T-helper 1 cell (primary cell): ENCODE measurements at places on chromosomes 4 and X.
A peak's percentile ranks its signal among the peaks of the same experiment; 100 is the strongest.

DNA sequence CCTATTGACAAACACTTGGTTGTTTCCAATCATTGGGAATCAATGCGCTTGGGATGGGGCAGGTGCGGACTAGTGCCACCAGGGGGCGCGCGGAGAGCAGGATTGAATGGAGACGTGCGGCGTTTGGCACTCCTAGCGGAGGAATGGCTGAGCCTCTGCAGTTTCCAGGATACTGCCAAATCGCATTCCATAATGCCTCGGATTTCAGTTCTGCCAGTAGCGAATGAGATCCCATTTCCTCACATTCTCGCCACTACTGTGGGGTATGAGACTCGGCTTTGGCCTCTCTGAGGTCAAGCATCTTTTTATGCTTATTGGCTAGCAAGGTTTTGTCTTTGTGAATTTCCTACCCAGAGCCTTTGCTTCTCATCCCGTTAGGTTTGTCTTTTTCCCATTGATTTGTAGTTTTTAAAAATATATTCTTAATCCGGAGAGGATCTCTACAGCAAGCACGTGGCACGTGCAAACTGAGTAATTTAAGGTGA lies 28.7 kb downstream of the CLDN34 start:
- DNase-seq, result peak; percentile 77

- DNase-seq, result no peak
Measured at GRCh38 chr4:87502580-87503238, 26.5 kb downstream of the SPARCL1 start.

DNA sequence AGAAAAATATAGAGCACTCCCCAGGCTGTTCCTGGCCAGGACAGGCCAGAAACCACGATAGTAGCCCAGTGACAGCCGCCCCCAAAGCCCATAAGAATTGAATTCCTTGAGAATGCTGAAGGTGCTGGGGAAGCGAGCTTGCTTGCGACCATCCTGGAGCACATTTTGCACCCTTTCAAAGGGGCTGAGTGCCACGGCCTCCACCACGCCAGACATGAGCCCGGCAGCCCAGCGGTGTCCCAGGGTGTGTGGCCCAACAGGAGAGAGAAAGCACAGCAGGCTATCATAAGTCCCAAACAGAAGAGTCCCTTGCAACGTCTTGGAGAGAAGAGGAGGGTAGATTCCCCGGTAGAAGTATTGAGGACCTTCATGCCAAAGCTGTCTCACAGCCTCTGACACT lies 7.6 kb upstream of the ZCCHC18 start:
- DNase-seq, result no peak

GRCh38 chrX:123590842-123591486 lies 141.9 kb downstream of the THOC2 start:
- DNase-seq, result no peak

GRCh38 chr4:83125738-83126141 lies 11.2 kb upstream of the PLAC8 start:
- DNase-seq, result peak; percentile 44

DNA sequence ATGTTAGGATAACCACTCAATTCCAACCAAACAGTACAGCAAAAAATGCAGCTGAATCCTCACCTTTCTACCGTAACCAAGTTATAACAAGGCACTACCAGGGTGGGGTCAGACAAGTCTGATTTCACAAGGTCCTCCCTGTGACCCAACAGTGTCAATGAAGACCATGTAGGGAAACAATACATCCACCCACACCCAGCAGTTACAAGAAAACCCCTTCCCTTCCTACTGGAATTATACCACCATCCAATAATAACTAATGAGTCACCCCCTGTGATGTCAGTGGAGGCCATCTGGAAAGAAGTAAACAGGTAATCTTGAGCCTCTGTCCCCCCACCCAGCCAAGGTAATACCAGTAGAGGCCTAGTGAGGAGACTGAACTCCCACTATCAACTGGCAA lies 117.6 kb downstream of the FGF16 start:
- DNase-seq, result no peak

DNA sequence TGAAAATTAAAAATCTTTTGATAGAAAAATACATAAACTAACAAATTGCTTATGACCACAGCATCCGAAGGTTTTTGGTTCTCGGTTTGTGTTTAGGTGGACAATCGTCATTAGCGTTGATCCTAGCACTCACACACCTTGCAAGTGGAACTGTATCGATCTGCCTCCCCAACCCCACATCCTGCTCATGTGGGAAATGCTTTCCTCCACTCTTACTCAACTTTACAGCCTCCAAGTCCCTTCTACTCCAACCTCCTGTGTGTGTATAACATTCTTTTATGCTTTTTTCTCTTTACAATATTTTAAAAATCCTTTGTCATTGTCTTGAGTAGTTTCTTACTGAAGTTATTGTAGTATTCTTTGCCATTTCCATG lies 15.6 kb upstream of the TMEM131L start:
- no peak for DNase-seq

GRCh38 chr4:187158003-187158402 lies 434.3 kb upstream of the FAT1 start:
- no peak for DNase-seq

DNA sequence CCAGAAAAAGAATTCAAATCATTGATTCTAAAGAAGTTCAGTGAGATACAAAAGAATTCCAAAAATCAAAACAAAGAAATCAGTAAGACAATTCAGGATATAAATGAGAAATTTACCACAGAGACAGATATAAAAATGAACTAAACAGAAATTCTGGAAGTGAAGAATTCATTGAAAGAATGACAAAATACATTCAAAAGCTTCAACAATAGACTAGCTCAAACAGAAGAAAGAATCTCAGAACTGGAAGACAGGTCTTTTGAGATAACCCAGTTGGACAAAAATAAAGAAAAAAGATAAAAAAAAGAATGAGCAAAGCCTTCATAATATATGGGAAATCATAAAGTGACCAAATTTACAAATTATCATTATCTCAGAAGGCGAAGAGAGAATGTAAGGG lies 41.7 kb downstream of the CD99L2 start:
- DNase-seq, result no peak

DNA sequence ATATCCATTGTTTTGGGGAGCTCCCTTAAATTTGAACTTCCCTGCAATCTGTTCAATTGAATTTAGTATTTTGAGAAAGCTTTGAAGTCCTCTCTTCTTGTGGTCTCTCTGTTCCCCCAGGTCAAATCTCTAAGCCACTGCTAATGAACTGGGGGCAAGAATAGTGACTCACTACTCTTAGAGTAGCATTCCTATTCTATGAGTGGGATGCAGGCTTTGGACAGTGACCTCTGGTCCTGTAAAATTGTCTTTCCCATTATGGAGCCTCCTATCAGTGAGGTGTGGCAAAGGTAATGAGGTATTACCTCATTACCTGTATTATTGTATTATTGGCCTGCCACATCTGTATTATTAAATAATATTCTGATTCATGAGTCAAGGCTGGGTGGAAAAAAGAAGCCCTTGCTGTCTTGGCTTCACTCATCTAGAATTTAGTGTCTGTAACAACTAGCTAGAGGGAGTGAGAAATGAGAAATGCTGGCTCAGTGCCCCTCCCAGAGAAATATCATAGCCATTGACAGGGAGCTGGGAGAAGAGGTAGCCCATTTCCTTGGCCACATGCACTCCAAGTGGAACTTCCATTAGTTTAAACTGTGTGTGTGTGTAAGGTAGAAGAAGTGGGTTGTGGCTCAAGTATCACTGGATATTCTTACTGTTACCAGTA lies 393.9 kb upstream of the CTSO start:
- no peak for DNase-seq

GRCh38 chrX:147902270-147902669 lies 9.4 kb upstream of the FMR1 start:
- no peak for DNase-seq

DNA sequence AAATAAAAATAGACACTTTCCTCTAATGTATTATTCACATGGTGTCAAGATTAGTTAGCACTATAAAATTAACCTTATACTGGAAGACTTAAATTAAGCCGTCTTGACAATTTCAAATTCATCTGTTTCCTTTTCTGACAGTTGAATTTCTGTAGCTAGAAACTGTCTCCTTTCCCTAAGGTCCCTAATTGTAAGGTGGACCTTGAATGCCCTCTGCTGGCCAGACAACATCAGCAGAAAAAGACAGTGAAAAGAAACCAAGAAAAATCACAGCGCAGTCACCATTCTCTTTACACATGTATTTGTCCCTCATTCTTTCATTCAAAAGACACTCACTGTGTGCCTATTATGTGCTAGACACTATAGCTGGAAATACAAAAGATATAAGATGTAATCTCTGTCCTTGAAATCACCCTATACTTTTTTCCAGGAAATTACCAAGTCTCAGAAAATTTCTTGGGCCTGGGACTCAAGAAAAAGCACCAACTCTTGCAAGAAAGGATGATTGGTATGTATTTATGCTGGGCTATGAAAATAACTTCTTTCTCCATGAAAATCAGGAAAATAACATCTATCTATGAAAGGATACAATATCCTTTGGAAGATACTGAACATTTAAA lies 32.7 kb upstream of the AMBN start:
- peak; percentile 9 for DNase-seq

DNA sequence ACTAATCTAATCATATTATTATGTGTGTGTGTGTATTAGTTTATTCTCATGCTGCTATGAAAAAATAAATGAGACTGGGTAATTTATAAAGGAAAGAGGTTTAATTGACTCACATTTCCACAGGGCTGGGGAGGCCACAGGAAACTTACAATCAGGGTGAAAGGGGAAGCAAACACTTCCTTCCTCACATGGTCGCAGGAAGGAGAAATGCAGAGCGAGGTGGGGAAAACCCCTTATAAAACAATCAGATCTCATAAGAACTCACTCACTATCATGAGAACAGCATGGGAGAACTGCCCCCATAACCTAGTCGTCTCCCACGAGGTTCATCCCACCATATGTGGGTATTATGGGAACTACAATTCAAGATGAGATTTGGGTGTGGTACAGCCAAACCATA lies 190.9 kb upstream of the TAPT1 start:
- DNase-seq, result no peak

- DNase-seq, result no peak
Measured at GRCh38 chr4:128663325-128663724, 146.2 kb upstream of the JADE1 start.

GRCh38 chr4:52423967-52424366 lies 235.1 kb downstream of the USP46 start:
- DNase-seq, result no peak

GRCh38 chr4:114857831-114858230 lies 255.6 kb downstream of the NDST4 start:
- DNase-seq, result no peak

DNA sequence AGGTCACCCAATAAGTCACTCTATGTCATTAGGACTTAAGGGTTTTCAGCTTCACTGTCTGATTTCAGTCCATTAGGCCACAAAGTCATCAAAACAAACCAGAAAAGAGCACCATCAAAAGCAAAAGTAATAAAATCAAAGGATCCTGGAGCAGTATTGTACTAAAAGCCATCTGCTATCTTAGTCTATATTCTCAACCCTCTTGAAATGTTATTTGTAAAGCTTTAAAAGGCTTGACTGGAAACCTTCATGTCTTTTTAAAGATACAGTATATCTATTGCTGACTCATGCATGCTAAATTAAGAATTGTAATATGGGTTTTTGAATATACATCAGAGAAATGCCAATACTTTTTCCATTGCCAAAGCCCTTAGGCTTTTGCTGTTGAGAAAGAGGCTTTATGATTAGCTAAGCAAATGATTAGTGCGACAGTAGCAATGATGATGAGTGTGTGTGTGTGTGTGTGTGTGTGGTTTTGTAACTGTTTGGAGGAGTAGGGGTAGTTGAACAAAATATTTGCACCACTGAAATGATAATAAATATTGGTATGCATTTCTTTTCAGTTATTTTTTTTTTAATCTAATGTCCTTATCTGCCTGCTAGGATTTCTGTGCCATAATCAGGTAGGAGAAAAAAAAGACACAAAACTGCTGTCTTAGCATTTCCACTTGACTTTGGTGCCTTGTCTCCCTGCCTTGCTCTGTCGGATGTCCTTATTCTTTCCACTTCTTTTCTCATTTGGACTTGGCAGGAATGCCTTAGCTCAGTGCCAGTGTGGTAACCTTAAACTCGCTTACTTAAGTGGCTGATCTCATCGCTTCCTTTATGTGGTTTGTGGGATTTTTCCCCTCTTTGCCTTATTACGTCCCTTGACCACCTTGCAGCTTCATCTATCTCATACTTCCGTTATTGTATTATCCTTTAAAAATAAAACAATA lies 119.7 kb downstream of the PCDH7 start:
- no peak for DNase-seq

GRCh38 chrX:53000447-53001135 lies 42.3 kb upstream of the FAM156A start:
- no peak for DNase-seq

DNA sequence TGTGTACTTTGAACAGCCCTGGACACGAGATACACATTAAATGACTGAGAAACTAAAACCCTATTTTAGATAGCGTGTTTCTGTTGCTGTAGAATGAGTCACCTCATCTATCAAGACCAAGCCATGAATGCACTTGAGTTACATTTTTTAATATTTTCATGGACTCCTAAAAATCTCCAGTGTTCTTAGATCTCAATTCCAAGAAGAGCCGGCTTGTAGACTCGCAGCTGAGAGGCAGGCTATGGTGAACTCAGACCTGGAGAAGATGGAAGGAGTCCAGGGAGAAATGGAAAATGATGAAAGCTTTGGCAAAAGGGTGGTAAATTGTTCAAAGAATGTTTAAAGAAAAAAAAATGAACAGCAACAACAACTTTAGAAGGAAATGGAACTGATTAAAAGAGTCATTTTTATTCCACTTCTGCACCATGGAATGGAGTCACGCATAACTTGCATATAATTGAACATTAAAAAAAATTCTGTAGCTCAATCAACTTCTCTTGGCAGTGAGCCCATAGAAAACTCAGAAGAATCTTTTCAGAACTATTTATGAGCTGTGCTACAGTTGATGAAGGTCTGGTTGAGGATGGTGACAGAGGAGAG lies 129.8 kb downstream of the MXRA5 start:
- no peak for DNase-seq

GRCh38 chrX:119729408-119730201 lies 28.8 kb upstream of the SOWAHD start:
- DNase-seq, result peak; percentile 41

DNA sequence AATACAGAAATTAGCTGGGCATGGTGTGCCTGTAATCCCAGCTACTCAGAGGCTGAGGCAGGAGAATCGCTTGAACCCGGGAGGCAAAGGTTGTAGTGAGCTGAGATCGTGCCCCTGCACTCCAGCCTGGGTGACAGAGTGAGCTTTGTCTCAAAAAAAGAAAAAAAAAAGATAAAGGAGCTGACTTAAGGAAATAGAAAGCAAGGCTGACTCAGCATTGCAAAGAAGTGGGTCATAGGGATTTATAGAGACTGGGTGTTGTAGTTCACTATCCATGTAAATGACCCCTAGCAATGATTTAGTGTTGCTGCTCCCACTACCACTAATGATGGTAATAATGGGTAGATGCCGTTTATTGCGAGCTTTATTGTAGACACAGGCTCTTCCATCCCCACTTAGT lies 47.6 kb downstream of the ADD1 start:
- DNase-seq, result no peak

- no peak for DNase-seq
Measured at GRCh38 chr4:109675181-109675580, 28.1 kb downstream of the CASP6 start.

- DNase-seq, result no peak
Measured at GRCh38 chr4:113153529-113154101, 104.2 kb downstream of the ANK2 start.

GRCh38 chrX:11757719-11758399 lies at the start of gene MSL3:
MSL3 (plus strand) TSS chrX:11758237; CDS start chrX:11758264, 27 bp downstream.
- peak; percentile 71 for DNase-seq

GRCh38 chr4:11799196-11799595 lies 370.5 kb upstream of the HS3ST1 start:
- DNase-seq, result no peak
